Aorta (tissue), 5 donors: ENCODE measurements at places on chromosomes 12 and 14. TPM values are rescaled to one million over a fixed set of nuclear protein-coding genes. Genes with fewer than 3 reads are reported as not detected.

DNA sequence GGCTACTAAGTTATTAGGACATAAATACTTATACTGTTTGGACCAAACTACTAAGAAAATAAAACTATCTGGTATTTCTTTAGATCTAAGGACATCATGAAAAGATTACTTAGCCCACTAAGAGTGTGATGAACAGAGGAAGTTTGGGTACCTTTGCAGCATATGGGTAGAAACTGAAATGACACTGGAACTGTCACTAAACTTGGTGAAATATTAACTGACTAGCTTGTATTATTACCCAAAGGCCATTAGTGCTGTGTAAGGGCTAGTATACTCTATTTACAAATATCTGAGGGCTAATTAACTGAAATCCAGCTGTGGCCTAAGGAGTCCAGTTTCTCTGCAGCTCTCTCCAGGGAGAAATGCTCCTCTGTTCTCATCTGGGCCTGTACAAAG is 45.5 kb downstream of the PAWR start:
- no peak for DNase-seq

DNA sequence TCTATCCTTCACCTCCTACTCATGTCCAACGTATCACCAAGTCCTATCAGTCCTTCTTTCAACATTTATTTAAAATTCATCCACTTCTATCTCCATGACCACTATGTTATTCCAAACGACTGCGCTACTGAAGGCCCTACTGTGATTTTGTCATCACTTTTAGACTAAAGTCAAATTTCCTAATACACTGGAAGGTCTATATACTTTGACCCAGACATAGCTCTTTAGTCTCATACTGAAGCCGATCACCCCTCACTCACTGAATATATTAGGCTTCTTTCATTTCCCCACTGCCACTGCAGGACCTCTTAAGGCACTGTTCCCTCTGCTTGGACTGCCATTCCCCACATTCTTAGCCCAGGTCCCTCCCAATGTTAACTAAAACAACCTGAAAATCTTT is 25.6 kb downstream of the SLC38A4 start:
- DNase-seq, result no peak

DNA sequence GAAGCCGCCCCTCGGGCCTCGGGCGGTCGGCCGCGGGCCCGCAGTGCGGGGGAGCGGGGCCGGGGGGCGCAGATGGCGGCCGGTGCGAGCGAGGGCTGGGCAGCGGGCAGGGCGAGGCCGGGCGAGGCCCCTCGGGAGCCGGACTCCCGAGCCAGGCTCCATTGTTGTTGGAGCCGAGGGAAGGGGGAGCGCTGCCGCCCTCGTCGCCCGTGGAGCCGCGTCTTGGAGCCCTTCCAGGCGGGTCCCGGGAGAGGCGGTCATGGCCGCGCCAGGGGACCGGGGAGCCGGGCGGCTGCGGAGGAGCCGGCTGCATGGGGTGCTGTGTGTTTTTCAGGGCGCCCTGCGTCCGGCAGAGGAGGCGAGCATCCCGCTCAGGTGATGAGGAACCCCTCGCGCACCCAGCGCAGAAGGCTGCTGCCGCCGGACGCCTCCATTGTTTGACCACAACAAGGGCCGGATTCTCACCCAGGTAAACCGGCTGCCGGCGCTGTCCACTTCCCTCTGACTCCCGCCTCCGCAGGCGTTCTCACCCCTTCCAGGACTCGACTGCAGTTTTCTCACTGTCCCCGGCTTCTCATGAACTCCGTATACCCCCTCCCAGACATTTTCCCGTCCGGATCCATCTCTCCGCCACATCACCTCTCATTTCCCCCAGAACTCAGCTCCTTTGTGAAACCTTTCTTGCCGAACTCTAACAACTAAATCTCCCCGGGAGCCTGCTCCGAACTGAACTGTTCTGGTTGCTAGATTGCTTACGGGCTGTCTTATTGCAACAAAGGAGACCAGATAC is 732 bp downstream of the ZNF664 start:
- peak; percentile 83 for DNase-seq

DNA sequence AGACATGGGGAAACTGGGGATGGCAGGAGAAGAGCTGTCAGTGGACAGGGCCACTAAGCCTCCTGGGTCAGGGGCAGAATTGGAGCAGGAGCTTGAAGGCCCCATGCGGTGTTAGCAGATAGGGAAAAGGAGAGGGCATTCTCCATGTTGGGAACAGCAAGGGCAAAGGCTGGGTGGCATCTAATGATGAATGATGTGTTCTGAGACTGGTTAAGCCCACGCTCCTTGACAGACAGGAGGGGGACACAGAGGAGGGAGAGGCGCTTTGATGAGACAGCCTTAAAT is 63.0 kb downstream of the CLMN start:
- DNase-seq, result no peak

GRCh38 chr14:94381149-94382030 is 7.0 kb downstream of the SERPINA1 start:
- DNase-seq, result no peak

- DNase-seq, result no peak
Observed at GRCh38 chr12:197347-197746, 16.6 kb downstream of the SLC6A12 start.

GRCh38 chr12:54419088-54419887 is at the start of gene ITGA5:
ITGA5 (minus strand) TSS chr12:54419266; CDS start chr12:54419198, 68 bp downstream.
- DNase-seq, result peak; percentile 92

FCF1 gene
- total RNA-seq, result 40.8 TPM

DNAI7 gene
- 0.24 TPM for total RNA-seq

SLC5A8 gene
- total RNA-seq, result not detected
